ENCODE measurements at places on chromosomes 5 and 9.

DNA sequence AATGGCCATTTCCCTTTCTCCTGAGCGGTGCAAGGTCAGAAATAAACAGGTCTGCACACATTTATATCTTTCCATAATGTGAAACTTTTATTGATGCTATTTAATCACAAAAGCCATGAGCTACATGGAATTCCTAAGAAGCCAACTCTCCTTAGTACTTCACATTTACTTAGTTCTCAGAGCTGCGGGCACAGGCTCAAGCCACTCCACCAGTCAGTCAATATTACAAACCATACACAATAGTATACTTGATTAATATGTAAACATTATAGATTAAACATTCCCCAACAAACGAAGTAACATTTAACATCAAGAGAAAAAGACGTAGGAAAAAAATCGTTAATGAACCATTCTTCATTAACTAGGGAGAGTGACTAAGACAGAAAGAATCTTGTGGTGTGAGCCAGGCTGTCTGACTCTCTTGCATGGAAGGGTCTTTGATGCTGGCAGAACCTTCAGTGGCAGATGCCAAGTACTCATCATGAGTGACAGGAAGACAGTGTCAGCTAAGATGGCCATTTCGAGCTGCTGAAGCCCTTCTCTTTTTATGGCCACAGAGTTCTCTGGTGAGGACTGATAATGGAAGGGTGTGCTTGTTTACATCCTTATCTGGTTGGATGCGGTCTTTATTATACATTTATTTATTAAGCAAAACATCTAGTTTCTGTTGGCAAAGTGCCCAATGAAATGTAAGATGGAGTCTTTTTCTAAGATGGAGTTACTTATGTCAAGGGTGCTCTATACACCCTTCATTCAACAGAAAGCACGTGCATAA lies 115.5 kb upstream of the TUT7 start:
- DNase-seq = no peak

DNA sequence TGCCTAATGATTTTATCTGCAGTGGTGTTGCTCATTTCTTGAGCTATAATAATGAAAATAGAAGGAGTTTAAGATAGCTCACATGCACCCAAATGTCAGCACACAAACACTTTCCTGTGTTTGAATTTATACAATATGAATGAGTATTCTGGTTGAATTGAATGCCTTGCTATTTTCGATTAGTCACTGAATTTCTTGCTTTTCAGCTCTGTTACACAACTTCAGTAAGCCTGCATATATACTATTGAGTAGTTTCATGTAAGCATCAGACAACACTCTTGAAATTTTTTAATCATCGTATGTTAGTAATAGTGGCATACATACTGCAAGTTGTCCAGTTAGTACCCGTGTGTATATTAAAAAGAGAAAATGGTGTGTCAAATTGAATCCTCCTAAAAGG lies 281.5 kb upstream of the GRIA1 start:
- no peak for DNase-seq

DNA sequence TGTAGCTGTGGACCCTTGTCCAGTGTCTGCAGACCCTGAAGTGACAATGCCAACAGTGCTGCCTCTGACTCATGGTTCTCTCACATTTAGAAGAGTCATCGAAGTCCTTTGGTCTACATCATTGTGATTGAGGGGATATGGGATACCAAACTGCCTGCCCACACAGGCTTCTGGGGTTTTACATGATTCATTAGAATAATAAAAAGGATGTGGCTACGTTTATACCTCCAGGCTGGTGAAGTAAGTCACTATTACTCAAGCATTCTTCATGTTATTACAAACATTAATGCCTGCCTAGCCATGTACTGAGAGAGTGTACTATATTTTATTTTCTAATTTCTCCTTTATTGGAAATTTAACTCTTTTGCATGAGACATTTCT lies 365.7 kb downstream of the SPATA31D1 start:
- no peak for DNase-seq

DNA sequence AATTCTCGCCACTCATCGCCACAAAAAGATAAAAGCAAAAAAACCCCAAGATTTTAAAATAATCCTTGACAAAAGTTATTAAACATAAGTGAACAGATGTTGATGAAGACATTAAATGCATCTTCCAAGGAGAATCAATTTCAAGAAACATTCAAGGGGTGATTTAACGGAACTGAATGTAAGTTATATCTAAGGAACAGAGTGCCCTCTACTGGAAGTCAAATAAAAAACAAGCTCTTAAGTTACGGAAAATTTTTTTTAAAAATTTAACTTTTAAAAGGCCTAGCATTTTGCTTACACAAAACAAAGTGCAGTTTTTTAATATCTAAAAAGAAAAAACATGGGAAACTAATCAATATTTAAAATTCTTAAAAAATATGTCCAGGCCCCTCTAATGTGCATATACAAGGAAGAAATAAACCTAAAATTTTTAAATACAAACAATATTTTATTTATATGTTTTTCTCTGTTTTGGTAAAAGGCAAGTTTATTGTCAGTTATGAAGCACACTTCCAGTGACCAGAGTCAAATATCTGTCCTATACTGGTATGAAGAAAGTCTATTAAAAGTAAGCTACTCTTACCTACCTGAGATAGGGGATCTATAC lies 28.0 kb downstream of the TEX10 start:
- no peak for DNase-seq

DNA sequence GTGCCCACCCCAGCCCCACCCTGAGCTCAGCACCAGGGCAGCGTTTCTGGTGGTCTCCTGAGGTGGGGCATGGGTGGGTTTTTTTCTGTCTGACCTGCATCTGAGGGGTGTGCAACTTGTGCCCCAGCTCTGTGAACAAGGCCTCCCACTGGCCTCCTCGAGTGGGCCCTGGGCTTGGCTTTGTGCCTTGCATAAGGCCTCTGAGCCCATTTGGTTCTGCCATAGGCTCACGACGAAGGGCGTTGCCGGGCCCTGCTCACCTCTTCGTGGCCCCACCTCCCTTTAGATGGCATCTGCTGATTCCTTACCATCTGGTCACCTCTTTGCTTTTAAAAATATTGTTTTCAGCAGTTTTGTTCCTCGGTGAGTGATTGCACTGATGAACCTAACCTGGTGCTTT lies 127.1 kb upstream of the COL5A1 start:
- DNase-seq = no peak

DNA sequence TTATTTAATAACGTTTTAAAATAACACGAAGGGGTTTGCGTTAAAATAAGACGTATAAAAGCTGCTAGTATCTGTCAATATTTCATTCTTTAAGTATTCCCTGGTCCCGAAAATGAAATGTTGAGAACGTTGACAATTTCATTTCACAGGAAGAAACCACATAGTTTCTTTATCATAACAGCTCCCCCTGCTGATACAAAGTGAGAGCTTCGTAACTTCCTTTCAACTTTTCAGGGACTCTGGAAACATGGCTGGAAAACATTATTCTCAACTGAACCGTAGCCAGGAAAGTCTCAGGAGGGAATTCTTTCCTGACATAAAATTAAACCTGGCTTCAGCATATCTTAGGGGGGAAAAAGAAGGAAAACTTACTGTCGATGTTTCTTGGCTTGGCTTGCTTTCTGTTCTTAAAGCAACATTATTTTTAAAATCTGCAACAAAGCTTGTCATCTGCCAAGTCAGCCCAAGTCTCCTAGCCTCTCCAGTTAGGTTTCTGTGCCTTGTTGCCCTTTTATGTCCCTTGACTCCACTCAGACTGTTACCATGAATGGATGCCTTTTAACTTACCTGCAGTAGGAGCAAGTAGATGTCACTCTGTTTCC lies 122.9 kb upstream of the DAB2 start:
- DNase-seq = no peak

DNA sequence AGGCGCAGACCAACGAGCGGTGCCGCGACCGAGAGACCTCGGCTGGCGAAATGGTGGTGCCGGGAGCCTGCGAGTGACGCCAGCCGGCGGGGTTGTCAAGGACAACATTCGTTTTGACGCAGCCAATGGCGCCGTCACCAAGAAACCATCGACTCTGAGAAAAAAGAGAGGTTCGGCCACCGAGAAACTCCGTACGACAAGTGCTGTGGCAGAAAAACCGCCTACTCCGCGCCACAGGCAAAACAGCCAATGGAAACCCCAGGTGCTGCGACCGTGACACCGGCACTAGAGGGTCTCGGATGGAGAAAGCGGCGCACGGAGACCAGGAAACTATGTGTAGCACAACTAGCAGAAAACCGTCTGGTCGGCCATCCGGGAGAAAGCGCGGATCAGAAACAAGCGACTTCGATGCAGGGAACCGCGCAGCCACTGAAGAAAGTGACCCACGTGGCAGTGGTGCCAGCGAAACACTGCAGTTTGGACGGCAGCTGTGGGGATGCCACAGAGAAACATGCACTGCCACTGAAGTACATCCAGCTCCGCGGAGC lies 88.8 kb downstream of the ANXA2R start:
- DNase-seq = no peak

DNA sequence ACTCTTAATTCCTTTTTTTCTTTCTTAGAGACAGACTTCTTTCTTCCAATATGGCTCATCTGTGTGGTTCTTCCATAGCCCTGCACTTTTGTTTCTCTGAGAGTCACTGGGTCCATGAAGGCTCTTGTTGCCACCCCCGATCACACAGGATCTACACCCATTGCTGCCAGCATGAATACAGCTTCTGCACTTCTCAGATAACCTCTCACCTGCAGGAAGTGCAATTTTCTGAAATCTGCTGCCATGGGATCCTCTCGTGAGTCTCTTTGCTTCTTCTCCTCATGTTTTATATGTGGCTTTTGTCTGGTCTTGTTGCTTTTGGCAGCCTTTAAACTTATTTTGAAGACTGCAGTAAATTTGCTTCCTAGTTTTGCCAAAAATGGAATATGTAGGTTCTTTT lies 171.2 kb downstream of the TMEM167A start:
- no peak for DNase-seq

DNA sequence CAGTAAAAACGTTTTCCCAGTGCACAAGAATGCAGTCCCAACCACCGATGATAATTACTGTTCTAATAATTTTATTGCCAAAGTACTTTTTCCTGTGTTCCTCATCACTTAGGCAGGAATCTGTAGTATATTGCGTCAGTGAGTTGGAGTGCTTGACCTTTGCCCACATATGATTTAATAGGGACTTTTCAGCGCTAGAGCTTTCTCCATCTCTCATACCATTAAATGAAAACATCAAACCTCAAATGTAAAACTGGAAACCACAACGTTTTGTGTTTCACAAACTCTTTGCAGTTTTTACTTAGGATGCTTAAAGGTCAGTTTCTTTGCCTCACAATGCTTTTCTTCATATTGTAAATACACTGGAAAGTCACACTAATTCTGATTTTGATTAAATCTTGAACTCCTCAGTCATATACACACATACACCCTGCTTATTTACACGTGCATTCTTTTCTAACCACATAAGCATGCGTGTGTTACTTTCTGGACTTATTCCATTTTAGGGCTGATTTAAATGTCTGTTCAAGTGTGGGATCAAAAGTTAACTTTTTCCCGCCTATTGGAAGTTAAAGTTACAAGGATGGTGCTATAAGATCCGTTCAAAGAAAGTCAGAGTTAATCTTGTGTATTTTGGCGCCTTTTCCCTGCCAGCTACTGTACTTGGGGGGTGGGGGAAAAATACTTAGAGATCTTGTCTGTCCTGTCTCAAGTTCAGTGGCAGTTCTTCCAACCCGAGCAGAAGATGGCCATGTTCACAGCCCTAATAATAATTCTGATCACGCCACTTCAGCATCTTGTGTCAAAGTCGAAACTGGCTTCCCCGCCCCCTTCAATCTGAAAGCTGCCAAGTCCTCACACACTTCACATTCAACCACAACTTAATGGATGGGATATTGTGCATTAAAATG lies 6.6 kb upstream of the NFIB start:
- no peak for DNase-seq

All from GDM1 (cell line).